ENCODE measurements at places on chromosomes 2 and 18.

DNA sequence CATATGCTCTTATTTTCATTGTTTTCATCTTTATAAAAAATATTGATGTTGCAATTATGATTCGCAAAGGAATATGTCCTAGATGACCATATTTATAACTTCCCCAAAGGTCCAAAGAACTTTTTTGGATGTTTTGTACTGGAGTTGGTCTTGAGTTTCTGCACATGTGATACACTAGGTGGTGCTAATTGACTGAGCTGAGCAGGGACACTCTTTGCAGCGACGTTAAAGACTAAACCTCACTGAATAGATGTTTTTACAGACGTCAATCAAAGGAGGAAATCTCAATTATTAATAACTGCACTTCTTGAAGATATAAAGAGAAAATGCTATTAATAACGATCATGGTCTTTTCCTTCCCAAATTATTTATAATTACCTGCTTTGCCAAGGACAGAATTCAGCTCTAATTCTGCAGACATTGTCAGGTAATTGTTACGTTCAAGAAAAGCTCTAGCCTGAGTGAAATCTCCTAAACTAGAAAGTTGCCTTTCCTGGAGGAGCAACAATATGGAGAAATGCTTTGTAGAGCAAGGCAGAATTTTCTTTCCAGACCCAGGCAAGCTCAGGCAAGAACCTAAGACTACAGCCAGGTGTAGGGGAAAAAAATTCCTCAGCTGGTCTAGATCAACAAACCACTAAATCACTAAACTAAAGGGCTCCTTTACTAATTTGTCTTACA is 119.3 kb upstream of the RBBP8 start:
- DNase-seq = peak; percentile 13

DNA sequence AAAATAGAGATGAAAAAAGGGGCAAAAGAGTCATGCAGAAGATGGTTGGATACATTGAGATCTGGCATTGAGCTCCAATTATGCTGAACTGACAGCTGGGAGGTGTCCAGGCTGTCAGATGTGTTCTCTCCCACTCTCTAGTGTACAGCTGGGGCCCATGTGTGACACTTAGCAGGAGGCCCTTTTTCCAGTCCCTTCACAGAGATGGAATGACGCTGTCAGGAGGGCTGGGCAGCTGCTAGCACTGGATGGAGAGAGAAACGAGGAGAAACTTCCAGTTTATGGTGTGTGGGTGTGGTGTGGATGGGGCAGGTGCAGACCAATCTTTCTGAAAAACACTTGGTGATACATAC is 437.7 kb upstream of the HS6ST1 start:
- DNase-seq = no peak

DNA sequence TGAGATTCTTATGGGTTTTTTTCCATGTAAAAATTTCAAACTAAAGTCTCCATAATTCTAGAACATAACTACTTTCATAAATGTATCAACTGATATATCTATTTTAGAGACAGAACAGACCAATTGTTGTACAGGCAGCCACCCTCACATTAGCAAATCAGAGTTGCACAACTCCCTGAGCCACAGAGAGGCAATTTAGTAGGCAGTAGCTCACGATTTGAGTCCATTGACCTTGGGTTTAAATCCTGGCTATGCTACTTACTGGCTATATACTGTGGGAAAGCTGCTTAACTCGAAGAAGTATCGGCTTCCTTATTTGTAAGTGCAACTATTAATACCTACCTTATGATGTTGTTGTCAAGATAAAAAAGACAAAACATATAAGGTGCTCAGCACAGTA is 16.2 kb downstream of the MTIF2 start:
- DNase-seq = no peak

GRCh38 chr2:96538487-96539214 is 2.1 kb downstream of the ARID5A start:
- no peak for DNase-seq

DNA sequence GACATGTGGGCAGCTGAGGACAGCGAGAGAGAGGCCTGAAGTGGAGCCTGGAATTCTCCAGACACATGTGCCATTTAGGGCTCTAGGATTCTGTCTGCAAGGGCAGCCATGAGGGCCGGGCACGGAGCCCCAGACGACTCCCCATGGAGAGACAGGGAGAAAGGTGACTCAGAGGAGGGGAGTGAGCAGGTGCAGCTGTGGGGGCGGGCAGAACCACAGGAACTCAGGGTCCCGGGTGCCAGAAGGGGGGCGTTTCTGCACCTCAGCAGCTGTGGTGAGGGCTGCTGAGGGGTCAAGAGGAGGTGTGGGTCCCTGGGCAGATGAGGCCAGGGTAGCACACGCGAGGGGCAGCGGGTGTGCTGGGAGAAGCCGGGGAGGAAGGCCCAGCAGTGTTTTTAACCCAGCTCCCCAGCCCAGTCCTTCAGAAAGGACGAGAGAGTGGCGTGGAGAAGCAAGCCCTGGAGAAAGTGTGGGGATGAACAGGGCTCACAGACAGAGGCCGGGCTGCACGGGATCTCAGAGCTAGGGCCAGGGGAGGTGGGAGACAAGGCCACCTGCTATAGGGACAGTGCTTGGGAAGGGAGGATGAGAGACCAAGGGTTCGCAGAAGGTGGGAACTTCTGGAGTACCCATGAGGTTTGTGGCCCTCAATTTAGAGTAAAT is 7.6 kb downstream of the GPR17 start:
- DNase-seq = no peak
